ENCODE measurements at places on chromosomes 6 and 20.

- DNase-seq, result peak; percentile 27
Observed at GRCh38 chr20:11379257-11380011, 538.3 kb upstream of the BTBD3 start.

DNA sequence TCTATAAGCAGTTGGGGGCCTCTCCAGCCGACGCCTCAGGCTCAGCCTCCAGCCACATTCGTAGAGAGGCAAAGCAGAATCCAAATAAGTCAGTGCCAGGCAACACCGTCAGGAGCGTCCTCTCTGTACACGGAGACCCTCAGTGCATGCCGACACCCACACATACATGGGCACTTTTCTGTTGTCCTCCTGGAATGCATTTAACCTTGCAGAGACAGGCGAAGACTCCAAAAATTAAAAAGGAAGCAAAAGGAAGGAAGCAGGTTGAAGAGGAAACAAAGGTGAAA lies 325.9 kb downstream of the TAF4 start:
- no peak for DNase-seq

DNA sequence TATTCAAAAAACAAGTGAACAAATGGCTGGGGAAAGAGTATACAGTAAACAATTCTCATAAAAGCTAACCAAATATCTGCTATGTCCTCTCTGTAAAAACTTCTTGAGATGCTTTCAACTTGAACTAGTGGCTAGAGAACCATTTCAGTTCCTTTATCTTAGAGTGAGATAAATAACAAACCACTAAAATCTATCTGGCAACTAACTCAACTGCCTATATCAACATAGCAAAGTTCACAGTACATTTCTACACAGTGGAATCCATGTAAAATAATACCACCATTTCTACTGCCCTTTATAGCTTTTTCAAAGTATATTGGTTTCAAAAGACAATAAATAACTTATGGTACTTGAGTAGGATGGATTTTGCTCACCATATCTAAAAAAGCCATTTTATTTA lies 95.1 kb downstream of the MMS22L start:
- peak; percentile 38 for DNase-seq

- peak; percentile 20 for DNase-seq
Observed at GRCh38 chr20:24406750-24407149, 62.7 kb upstream of the SYNDIG1 start.

- DNase-seq, result no peak
Observed at GRCh38 chr6:43764772-43765171, 5.2 kb upstream of the VEGFA start.

- peak; percentile 31 for DNase-seq
Observed at GRCh38 chr6:87152526-87152955, 2.8 kb upstream of the ZNF292 start.

- no peak for DNase-seq
Observed at GRCh38 chr20:13111249-13111911, 102.6 kb downstream of the SPTLC3 start.

DNA sequence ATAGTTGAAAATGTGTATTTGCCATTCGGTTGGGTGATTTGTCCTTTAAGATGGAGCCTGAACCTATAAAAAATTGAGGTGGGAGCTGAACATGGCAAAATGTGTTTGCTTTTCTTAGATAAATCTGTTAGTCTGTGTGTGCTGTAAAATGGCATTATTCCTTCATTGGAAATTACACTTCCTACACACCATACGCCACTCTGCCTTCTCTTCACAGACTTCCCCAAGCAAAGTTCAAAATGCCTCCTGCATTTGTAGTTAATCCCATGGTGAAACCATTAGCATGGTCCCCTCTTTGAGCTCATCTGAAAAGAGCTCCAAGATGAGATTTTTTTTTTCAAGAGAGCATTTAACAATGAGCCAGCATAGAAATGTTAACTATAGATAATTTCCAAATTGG lies 567 bp downstream of the ADTRP start:
- DNase-seq, result no peak

- no peak for DNase-seq
Observed at GRCh38 chr6:143248359-143248758, 187.7 kb downstream of the AIG1 start.

GRCh38 chr6:11774426-11774825 lies 4.2 kb downstream of the ADTRP start:
- no peak for DNase-seq

GRCh38 chr6:87623248-87623647 lies 33.3 kb downstream of the ORC3 start:
- DNase-seq, result peak; percentile 83

DNA sequence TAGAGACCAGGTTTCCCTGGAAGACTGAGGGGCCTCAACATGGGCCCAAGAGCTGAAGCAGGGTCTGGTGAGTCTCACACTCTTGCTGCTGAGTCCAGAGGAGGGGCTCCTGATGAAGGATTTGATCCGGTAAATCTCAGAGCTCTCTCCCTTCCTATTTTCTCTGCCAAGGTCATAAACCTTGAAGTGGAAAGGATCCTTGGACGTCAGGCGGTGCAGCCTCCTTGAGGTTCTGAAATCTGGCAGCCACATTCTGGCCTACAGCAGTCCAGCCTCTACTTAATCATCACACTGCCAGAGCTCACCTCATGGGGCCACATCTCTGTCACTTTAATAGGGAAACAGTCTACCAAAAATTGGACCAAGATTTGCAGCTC lies 24.0 kb downstream of the ACSS1 start:
- DNase-seq, result no peak

- peak; percentile 26 for DNase-seq
Observed at GRCh38 chr6:28336284-28337120, 554 bp upstream of the ZSCAN31 start.

- peak; percentile 92 for DNase-seq
Observed at GRCh38 chr6:10962673-10963072, 75.8 kb downstream of the SYCP2L start.

DNA sequence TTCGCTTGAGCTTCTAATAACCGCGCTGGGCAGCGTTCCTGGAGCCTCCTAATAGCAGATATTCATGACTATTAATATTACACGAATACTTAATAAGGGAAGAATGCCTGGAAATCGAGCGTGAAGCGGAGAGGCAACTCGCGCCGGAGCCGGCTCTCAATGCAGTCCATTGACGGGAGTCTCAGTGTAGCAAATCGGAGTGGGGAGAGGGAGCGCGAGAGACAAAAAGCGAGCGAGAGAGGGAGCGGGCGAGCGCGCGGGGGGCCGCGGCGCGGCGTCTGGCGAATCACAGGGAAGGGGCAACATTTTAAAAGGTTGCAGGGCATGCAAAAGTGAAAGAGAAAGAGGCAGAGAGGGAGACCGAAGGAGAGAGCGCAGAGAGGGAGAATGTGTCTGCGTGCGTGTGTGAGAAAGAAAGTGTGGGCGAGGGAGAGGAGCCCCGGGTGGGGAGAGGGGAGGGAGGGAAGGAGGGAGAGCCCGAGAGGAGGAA lies 2.9 kb downstream of the TFAP2A start:
- DNase-seq, result peak; percentile 59

- DNase-seq, result peak; percentile 59
Observed at GRCh38 chr20:49747707-49748524, 34.2 kb upstream of the B4GALT5 start.

GRCh38 chr6:156934069-156934460 lies 156.9 kb downstream of the ARID1B start:
- DNase-seq, result no peak

DNA sequence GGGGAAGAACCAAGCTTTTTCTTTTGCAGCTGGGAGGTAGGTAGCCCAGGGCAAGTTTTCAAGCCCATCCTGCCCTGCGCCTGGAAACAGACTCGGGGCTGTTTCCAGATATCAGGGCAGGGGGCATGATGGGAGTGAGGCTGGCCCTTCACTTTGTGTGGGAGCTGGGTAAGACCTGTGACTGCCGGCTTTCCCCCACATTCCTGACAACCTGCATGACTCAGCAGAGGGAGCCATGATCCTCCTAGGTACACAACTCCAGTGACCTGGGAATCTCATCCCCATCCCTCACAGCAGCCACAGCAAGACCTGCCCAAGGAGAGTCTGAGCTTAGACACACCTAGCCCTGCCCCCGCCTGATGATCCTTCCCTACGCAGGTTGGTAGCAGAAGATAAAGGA lies 280.8 kb downstream of the SOX4 start:
- no peak for DNase-seq
